ENCODE measurements at places on chromosomes 3 and 15.

- DNase-seq, result no peak
Measured at GRCh38 chr3:175493301-175493700, 634.2 kb downstream of the NAALADL2 start.

DNA sequence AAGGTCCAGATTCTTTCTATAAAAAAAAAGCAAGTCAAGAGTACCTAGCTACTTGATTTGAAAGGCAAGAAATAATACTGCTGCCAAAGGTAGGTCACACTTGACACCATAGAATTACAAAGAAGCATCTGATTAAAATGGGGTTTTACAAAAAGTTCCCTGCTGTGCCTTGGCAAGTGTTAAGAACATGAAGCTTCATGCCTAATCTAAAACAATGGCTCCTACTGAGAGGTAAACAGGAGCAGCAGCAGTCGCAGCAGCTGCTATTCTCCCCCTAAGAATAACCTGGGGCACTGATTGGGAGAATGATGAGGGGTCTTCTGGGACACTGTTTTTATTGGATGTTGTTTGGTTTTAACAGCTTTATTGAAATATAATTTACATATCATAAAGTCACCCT lies 14.1 kb downstream of the UBP1 start:
- no peak for DNase-seq

GRCh38 chr3:125186261-125186787 lies 26.2 kb downstream of the SLC12A8 start:
- no peak for DNase-seq

- no peak for DNase-seq
Measured at GRCh38 chr3:105851176-105851575, 17.6 kb downstream of the CBLB start.

GRCh38 chr3:51588724-51589123 lies 50.2 kb downstream of the RAD54L2 start:
- no peak for DNase-seq

DNA sequence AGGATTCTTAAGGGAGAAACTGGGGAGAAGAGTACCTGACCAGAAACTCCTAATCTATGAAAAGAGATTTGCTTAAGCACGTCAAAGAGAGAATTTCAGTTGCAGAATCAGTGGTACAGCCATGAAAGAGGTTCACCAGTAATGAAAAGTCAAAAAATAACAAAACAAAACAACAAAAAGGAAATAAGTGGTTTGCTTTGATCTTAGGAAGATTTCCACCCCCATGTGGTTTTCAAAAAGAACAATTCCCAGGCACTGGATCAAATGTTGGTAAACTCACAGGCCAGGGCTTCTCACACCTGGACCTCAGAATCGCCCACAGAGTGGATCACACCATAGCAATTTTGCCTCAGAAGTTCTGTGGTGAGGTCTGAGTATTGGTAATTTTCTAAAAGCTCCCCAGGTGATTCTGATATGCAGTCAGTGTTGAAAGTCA lies 67.5 kb downstream of the TMEM39A start:
- no peak for DNase-seq
